ENCODE measurements at places on chromosomes 2 and 18.

- no peak for DNase-seq
Observed at GRCh38 chr2:80592106-80592505, 287.6 kb upstream of the LRRTM1 start.

- DNase-seq = no peak
Observed at GRCh38 chr2:14340703-14341102, 291.8 kb upstream of the LRATD1 start.

GRCh38 chr2:120697471-120697870 is 38.2 kb upstream of the GLI2 start:
- no peak for DNase-seq

DNA sequence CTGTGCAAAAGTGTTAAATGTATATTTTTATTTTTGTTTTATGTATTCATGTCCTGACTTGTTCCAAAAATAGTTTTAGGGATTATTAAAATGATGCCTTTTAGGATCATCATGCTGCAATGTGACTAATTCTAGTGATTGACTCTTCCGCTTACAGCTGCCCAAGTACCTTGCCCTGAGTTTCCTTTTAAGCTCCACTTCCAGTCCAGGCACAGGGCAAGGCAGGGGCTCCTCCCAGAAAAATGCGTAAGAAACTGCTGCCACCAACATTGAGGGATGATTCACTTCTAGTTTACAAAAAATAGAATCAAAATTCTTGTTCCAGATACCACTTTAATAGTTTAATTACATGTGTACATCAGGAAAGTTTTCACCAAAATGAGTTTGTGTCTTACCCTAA is 116.4 kb downstream of the IRS1 start:
- no peak for DNase-seq

- DNase-seq = no peak
Observed at GRCh38 chr2:64972426-64972825, 16.8 kb upstream of the SLC1A4 start.
